M059J (cell line): ENCODE measurements at places on chromosomes 3 and 15.

GRCh38 chr3:172203522-172204258 lies 164.3 kb downstream of the FNDC3B start:
- DNase-seq = no peak

- DNase-seq = no peak
These were observed 445.5 kb upstream of the TBL1XR1 start for GRCh38 chr3:177642804-177643125.

- no peak for DNase-seq
These were observed 658.7 kb downstream of the SQOR start for GRCh38 chr15:46293550-46293949.

DNA sequence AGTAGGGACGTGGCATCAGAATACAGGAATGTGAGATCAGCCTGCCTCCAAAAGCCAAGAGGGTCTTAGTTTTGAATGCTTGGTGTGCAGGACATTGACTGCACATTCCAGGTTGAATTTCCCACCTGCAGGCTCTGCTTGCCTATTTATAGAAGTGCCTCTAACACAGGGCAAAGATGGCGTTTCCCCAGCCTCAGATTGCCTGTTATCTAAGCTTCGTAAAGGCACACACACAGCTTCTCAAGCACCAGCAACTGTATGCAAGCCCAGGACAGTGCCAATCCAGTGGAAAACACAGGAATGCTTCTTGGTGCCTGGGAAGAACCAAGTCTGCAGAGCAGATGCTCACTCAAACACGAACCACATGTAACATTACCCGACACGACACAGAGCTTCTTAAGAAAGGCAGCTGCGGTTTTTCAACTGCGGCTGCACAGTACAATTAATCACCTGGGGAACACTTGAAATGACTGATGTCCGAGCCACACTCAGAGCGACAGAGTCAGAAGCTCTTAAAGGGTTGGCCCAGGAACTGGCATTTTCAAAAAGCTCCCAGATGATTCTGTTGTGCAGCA lies 90.0 kb upstream of the ANKRD34C start:
- DNase-seq = peak; percentile 51

DNA sequence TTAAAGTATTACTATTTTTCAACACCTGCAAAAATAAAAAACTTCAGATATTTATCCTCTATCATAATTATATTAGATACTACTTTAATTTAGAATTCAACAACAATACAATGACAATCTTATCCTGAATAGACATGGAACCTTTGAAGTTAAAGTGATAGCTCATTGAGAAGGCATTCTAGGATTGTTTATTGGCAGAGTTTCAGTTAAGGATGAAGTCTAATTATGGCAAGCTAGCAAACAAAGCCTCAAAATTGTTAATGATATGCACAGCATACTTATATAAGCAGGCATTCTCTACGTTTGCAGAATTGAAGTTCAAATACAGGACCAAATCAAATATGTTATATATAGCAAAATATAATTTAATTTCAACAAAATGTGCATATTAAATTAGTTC lies 91.2 kb upstream of the ABI3BP start:
- peak; percentile 66 for DNase-seq

DNA sequence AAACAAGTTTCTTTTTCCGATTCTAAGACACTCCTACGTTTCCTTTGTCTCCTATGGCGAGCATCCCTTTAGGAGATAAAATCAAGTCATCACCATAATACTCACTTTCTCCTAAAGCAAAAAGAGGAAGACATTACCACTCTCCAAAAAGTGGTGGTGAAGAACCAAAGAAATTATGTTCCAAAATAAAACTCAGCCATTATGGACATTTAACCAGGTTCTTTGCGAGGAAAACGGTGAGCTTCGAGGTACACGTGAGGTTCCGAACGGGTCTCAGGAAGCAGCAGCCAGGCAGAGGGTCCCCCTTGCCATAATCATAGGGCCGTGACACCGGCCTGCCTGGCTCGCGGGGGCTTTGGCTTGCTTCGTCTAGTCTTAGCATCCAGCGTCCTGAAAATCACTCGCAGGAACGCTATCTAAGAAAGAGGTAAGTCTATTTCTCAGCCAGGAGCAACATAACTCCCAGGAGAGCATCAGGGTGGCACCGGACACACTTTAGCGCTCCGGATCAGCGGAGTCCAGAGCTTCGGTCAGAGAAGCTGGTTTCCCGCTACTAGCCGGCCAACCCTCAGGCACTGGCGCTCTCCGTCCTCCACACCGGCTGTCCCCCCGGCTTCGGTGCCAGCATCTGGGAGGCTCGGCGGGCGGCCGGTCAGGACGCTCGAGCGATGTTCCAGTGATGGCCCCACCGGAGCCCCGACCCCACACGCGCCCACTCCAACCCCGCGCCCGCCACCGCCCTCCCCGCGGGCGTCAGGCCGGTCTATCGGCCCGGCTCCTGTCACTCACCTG lies 581 bp downstream of the IP6K1 start:
- DNase-seq = peak; percentile 50

DNA sequence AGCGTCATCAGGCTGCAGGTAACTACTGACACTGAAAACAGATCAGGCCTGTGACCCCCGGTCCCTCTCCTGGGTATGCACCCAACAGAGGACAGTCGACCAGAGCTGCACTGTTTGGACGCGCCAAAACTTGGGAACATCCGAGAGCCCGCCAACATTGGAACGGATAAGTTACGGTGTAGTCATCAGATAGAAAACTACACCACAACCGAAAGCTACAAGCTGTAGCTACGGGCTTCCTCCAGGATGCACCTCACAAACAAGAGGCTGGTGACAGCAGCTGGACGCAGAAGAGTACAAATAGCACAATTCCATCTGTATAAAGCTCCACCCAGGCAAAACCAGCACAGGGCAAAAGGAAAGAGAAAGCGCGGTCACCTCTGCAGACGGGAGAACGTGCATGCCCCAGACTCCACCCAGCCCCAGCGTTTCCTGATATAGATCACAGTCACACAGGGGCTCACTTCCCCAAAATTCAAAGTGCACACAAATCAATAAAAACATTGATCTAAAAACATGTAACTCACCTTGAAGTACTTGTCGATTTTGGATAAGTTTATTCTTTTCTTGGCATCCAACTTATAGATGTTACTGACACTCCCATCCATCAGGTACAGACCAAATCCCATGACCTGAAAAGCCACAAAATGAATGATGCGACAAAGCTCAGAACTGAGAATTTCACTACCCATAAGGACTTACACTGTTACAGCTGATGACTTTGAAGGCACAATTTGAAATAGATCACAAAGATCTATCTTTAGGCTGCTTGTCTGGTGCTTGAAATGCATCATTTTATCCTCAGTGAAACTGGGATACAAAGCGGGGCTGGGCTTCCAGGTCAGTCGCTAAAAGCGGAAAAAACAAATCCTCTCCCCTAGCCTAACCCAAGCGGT lies 43.3 kb downstream of the CYFIP1 start:
- no peak for DNase-seq

DNA sequence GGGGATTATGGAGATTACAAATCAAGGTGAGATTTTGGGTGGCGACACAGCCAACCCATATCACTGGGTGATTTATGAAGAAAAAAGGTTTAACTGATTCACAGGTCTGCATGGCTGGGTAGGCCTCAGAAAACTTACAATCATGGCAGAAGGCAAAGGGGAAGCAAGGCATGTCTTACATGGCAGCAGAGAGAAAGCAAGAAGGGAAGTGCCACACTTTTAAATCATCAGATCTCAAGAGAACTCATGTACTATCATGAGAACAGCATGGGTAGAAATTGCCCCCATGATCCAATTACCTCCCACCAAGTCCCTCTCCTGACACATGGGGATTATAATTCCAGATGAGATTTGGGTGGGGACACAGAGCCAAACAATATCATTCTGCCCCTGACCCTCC lies 59.7 kb downstream of the DPH6 start:
- no peak for DNase-seq

- DNase-seq = no peak
These were observed 42.9 kb upstream of the ARPP21 start for GRCh38 chr3:35596335-35596995.

GRCh38 chr15:77905301-77905920 lies 172.1 kb downstream of the TBC1D2B start:
- no peak for DNase-seq

DNA sequence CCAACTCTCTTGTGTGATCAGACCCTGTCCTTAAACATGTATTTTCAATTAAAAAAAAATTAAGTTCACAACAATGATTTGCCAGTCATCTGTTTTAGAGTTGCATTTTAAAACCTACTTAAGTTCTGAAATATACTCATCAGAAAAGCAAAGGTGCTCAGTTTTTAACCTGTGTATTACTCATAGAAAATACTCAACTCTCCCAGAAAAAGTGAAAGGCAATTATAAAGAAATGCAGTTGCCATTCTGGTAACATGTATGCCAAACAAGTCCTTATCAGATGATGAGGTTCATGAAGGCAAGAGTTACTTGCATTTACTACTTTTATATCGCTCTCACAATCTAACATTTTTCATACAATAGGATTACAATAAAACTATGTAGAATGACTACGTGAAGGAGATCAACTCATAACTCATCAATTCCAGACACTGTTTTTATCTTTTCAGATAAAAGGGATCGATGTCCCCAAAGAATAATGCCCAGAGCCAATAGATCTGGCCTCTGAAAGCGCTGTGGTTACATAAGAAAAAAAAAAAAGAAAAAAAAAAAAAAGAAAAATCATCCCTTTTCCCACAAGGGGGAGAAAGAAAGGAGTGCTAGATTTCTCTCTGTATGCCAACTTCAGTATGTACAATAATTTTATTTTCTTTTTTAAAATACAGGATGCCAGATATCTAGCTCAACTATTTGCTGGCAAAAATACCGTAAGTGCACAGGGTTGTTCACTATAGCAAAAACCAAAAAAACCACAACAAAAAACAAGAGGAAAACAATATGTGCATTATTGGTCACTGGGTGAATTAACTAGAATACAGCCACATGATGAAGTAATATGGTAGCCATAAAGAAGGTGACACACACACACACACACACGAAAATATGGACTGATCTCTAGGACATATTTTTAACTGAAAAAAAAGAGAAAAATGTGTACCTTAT lies 137.4 kb downstream of the NR1I2 start:
- DNase-seq = no peak

DNA sequence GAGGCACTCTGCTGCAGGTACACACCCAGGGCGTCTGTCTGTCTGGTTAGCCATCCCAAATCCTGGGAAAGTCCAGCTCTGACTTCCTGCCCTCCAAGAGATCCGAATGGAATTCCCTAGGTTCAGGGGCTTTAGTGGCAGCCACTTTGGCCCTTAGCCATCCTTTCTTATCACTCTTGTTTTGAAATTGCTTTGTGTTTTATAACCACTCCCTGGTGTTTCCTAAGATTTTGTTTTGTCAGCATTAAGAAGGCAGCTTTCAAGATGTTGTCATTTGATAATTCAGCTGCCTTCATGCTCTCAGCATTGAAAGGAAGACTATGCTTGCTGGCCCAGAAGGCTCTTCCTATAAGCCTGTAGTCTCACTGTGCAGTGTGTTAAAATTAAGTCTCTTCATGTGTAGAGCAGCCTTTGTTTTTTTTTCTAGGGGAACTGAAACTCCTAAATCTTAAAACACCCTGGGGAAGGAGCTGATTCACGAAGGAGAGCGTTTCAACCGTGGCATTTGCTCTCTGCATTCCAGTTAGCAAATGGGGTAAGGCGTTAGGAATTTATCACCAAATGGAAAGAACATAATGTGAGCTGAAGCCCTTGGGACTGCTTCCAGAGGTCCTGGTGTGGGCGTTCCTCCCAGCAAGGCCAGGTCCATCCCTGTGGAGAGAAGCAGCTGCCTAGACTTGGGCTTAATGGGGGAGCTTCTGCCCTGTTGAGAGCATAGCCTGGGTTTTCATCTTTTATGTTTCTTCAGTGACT lies 14.2 kb upstream of the CLEC3B start:
- DNase-seq = peak; percentile 89

DNA sequence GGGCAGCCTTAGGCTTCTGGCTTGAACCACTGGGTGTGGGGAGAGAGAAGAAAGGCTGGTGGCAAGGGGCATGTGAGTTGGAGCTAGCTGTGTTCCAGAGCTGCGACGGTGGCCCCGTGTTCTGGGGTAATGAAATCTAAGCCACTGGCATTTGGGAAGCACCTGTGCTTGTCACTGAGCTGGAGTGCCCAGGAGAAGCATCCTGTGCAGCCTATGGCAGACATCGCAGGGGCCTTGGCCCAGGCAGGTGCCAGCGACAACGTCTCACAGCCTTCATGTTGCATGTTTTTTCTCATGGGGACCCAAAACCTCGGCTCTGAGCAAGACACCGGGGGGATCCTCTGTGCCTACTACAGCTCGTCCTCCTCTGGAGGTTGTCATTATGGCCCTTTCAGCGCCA lies 91.1 kb upstream of the PLXNA1 start:
- DNase-seq = no peak

DNA sequence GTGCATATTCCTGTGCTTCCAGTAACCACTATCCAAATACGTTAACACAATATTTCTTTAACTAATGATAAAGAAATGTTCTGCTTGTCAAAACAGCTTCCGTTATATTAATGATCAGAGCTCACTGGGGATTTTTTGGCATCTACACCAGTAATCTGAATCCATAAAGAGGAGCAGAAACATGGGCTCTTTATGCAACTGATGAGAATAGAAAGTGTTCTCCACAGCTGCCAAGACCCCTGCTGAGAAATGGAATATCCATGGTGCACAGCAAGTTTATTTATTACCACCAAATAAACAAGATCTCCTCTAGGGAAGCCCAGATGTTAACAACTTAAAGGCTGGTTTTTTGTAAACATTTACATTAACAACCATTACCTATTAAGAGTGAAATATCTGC lies 54.5 kb downstream of the ALDH1A2 start:
- no peak for DNase-seq

GRCh38 chr3:149315694-149316093 lies 17.7 kb downstream of the TM4SF18 start:
- peak; percentile 16 for DNase-seq

- DNase-seq = no peak
These were observed 98.5 kb downstream of the STAG1 start for GRCh38 chr3:136653628-136654027.

DNA sequence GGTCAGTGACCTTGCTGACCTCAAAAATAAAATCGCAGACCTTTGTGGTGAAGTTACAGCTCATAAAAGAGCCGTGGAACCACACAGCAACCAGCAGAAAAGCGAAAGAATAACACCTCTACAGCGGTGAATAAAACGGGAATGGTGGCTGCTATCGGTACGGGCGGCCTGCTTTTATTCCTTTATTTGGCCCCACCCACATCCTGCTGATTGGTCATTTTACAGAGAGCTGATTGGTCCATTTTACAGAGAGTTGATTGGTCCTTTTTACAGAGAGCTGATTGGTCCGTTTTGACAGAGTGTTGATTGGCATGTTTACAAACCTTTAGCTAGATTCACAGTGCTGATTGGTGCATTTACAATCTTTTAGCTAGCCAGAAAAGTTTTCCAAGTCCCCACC lies 80.7 kb upstream of the ATP10A start:
- no peak for DNase-seq

DNA sequence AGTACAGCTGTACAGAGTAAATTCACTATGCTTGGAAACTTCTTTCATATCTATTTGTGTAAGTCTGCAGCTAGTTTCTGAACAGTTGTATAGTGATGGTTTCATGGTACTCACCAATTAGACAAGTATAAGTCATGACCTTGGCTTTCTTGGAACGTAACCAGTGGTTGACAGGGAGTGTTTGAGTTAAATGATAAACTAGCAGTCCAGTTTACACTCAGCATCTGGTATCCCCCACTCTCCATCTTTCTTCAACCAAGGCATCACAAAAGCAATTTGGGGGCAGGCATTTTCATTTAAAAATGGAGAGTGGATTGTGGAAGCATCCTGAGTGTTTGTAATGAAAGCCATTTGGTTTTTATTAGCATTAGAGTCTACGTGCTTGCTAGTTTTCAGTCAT lies 26.0 kb downstream of the MME start:
- peak; percentile 25 for DNase-seq
